ENCODE measurements at places on chromosomes 3 and 15.

GRCh38 chr3:52492059-52492458 lies 3.1 kb upstream of the STAB1 start:
- no peak for DNase-seq

DNA sequence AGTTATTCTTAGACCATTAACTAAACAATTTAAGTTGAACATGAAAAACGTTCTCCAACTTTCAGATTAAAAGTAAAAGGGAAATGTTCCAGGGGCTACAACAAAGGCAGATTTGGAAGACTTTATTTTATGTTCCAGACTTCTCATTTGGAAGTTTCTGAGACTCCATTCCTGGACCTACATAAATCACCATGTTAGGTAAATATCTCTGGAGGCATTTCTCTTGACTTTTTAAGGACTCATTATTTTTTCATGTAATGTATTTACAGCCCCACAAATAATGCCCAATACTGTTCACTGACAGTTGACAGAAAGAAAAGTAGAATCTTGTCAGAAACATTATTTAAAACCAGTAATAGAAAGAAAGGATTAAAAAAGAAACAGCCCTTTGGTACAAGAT lies 352.1 kb downstream of the SLC9A9 start:
- DNase-seq = no peak

DNA sequence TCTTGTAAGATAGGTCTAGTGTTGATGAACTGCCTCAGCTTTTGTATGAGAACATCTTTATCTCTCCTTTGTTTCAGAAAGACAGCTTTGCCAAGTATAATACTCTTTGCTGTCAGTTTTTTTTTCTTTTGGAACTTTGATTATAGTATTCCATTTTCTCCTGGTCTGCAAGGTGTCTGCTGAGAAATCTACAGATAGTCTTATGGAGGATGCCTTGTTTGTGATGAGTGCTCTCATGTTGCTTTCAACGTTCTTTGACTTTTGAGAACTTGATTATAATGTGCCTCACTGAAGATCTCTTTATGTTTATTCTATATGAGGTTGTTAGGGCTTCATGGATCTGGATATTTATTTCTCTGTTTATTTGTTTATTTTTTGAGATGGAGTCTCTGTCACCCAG lies 60.3 kb downstream of the DOCK3 start:
- DNase-seq = no peak

GRCh38 chr3:120418866-120419490 lies 31.8 kb downstream of the FSTL1 start:
- DNase-seq = peak; percentile 85

- no peak for DNase-seq
Observed at GRCh38 chr15:70856884-70857561, 3.1 kb upstream of the LARP6 start.

- DNase-seq = no peak
Observed at GRCh38 chr3:13746385-13746784, 133.5 kb downstream of the WNT7A start.

DNA sequence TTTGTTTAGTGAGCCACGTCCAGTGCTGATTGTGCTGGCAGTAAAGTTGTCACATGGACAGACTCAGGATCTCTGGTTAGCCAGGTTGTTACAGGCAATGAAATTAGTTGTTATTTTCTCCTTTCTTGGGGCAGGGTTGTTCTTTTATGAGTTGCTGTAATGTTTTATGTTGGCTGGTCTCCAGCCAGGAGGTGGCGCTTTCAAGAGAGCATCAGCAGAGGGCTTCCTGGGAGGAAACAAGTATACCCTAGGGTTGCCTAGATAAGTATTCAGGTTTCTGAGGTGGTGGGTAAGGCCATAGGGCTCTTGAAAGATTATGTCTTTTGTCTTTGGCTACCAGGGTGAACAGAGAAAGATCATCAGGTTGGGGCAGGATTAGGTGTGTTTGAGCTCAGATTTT lies 14.5 kb upstream of the CFAP20DC start:
- DNase-seq = no peak

GRCh38 chr15:85616549-85617110 lies 178.1 kb downstream of the KLHL25 start:
- DNase-seq = no peak

DNA sequence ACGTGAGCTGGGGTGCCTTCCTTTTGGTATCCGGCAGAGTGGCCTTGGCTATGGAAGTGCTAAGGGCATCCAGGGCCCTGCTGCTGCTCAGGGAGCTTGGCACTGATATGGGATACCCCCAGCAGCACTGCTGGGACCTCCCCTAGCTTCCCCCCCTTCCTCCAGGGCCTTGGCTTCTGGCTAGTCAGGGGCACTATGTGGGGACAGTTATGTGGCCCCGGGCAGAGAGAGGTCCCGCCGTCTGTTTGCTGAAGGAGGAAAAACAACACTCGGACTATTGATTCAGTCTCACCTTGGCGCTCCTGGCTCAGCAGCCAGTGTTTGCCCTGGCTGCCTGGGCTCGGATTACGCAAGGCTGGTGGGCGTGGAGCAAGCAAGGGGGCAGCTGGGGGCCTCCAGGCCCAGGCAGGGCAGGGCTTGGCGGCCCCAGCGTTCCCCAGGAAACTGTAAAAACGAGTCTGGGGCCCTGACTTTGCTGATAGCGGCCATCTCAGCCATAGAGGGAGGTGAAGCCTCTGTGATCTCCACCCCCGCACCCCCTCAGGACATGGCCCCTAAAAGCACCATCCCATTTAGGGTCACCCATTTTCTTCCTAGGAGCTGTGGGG lies 5.7 kb downstream of the FURIN start:
- no peak for DNase-seq

- no peak for DNase-seq
Observed at GRCh38 chr3:167091226-167091625, 288.9 kb downstream of the ZBBX start.

DNA sequence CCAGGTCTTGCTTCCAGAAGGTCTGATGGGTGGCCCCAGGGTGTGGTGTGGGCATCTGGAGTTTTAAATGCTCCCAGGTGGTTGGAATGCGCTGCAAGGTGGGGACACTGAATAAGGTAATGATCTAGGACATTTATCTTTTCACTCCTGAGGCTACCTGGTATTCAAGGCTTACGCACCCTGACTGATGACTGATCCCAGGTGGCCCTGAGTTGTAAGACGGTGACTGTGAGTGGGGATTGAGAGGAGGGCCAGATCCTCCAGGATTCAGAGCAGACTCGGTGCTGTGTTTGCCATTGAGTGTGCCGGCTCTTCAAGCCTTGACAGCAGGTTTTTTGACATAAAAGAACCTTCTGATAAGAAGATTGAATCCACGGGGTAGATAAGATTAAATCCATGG lies 40.3 kb downstream of the SLC6A20 start:
- DNase-seq = no peak

GRCh38 chr3:130457671-130458070 lies 59.3 kb upstream of the COL6A6 start:
- no peak for DNase-seq

GRCh38 chr3:52705688-52706686 lies at the start of the genes GLT8D1 and SPCS1:
Gene GLT8D1 (minus strand): TSS chr3:52705791. CDS start chr3:52700460, 5,331 bp downstream.
Gene SPCS1 (plus strand): TSS chr3:52706106. CDS start chr3:52706247, 141 bp downstream.
- DNase-seq = peak; percentile 92

GRCh38 chr3:12982619-12983101 lies 90.6 kb downstream of the IQSEC1 start:
- no peak for DNase-seq

- DNase-seq = no peak
Observed at GRCh38 chr3:61938878-61939549, 377.6 kb downstream of the PTPRG start.

DNA sequence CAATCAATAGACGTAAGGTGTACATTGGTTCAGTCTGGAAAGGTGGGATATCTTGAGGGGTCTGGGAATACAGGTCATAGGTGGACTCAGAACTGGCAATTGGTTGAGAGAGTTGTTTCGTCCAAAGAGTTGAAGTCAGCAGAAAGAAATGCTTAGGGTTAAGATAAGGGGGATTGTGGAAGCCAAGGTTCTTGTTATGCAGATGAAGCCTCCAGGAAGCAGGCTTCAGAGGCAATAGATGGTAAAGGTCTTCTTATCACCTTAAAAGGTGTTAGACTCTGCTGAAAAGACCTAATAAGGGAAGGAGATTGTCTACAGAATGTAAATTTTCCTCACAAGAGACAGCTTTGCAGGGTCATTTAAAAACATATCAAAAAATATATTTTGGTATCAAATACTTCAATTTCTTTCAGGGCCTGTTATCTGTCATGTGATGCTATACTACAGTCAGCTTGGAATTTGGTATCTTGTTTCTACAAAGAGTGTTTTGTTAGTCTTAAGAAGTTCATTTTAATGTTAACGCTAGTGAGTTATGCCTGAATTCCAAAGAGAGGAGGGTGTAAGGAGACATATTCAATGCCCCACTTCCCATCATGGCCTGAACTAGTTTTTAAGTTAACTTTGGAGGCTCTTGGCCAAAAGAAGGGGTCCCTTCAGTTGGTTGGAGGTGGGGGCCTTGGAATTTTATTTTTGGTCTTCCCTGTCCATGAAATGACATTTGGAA lies 378.2 kb upstream of the ROBO2 start:
- DNase-seq = no peak

DNA sequence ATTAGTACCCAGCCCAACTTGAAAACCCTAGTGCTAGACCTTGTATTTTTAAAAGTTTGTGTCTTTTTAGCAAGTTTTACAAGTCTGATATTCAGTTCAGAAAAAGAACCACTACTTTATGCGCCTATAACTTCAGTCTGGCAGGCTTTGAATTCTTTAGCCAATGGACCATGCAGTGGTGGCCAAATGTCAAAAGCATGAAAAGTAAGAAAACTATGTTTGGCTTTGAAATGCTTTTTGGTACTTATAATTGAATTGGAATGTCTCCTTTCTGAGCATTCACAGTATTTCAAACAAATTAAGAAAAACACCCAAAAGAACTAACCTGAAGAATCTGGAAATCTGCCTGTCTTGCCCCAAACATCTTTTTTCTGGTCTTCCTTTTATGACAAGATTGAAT lies 12.8 kb downstream of the WDR48 start:
- DNase-seq = no peak

DNA sequence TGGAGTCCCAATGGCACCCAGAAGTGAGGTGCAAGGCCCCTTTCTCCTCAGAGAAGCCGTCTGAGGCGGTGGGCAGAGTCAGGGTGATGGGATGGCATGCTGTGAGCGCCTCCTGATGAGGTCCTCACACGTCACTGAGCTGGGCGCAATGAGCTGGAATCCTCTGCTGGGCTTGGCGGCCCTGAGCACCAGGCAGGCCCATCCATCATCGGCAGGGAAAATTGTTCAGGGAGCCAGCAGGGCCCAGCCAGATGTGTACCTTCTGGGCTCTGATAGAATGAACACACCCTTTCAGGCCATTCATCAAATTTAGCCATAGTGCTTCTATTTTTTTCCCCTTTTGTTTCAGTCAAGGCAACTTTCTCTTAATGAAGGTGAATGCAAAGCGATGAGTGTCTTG lies 43.7 kb downstream of the FAM3D start:
- no peak for DNase-seq

- DNase-seq = no peak
Observed at GRCh38 chr3:123993818-123994217, 1.9 kb upstream of the ROPN1 start.

DNA sequence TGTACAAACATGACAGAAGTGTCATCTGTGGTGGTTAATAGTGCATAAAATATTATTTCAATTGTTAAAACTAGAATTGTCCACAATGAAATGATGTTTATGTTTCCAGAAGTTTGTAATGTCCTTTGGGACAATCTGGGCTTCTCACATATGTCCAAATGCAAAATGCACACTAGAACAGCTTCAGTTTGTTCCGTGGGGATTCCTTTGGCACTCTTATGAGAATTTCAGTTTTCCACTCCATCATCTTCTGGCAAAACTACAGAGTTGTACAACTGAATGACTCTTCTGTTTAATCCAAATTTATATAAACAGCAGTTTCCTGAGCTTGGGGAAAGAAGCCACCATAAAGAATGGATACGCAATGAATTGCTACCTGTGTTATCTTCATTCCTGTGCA lies 2.0 kb upstream of the OR5H6 start:
- no peak for DNase-seq

DNA sequence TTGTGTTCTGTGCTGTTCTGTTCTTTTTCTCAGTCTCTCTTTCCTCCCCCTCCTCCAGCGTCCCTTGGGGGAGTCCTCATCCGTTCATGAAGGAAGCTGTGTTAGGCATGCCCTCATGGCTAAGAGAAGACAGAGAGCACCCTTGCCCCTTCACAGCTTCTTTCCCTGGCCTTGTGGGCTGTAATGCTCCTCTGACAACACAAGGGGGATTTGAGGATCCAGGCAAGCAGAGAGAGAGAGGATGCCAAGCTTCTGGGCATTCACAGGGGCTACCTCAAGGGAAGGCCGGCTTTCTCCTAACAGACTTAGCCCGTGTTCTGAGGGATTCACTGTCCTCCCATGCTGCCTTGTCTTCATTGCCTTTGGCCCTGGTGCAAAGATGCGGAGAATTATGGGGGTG lies 389.5 kb downstream of the LRTM1 start:
- no peak for DNase-seq

DNA sequence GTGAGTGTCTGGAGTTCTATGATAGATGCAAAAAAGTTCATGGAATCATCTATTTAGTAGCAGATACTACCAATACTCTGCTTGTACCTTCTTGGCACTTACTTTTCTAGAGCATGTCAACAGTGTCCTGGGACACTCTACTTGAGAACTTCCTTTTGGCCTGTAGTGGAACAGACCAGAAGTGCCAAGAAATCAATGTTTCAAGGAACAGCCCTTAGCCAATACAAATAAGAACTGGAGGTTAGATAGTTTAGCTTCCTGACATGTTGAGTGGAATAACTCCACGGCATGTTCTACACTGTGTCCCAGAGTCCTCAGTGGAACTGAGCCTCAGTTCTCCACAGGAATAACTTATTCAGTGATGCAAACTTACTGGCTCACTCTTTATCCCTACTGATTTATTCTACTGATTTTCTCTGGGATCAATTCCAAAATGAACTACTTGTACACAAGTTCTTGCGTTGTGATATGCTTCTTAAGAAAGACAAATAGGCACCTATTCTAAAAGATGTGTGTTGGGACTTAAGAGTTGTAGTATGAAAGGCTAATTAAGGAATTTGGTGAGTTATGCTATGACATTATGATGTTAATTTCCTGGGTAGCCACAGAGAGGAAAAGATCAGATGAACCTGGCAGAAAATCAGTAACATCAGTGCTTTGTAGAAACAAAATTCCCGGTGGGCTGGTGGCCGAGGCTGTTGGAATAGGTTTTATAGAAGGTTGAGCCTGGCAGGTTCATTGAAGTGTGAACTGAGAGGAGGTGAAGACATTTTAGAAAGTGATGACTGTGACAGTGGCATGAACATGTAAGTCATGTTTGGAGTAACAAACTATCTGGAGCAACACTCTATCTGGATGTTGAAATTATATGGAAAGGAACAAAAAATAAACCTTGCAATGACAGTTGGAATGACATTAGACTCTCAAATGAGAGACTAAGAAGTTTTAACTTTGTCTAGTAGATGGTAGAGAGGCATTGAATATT lies 101.8 kb upstream of the RBMS3 start:
- no peak for DNase-seq

GRCh38 chr3:13122081-13123012 lies 49.1 kb upstream of the IQSEC1 start:
- no peak for DNase-seq

DNA sequence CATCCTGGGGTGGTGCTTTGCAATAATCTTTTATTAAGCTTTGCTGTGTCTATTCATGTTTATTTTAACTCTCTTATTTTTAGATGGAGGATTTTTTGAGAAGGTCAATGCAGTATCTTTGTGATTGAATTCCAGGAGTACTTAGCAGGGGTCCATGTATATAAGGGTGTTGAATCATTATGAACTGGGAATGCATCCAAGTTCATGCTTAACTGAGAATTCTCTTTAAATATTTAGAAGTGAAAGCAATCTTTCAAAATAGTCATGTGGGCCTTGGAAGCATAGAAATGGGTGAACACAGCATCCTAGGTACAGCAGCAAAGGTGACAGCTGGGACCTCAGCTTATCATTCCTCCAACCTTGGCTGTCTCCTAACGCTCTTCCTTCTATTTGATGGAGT lies 27.3 kb downstream of the SPTSSB start:
- no peak for DNase-seq

- DNase-seq = no peak
Observed at GRCh38 chr15:42733027-42733426, 3.9 kb downstream of the CDAN1 start.
